ENCODE measurements at places on chromosomes 2 and 18.

GRCh38 chr2:64979744-64980143 is 9.5 kb upstream of the SLC1A4 start:
- no peak for DNase-seq

DNA sequence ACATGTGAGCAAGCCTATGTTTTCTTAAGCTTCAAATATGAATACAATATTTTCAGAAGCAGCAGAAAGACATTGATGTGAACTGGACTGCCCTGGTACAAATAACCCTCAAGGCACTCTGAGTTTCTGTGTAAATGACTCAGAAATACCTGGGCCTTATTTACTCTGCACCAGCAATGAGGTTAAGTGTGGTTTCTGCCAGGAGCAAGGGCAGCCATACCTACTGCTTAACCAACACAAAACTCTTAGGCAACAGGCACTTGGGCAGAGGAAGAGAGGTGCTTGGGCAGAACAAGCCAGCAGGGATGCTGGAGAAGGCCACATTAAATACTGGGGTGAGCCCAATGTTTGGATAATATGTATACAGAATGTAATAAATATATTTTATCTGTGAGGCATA is 29.4 kb upstream of the ARL5A start:
- DNase-seq = no peak

GRCh38 chr2:239381709-239382134 is 19.1 kb downstream of the HDAC4 start:
- no peak for DNase-seq

- DNase-seq = no peak
These were observed 43.9 kb downstream of the SOX11 start for GRCh38 chr2:5736050-5736449.

- no peak for DNase-seq
These were observed 35.8 kb downstream of the ST3GAL5 start for GRCh38 chr2:85852937-85853498.

- no peak for DNase-seq
These were observed 54.1 kb downstream of the TAF1B start for GRCh38 chr2:9897331-9897737.

DNA sequence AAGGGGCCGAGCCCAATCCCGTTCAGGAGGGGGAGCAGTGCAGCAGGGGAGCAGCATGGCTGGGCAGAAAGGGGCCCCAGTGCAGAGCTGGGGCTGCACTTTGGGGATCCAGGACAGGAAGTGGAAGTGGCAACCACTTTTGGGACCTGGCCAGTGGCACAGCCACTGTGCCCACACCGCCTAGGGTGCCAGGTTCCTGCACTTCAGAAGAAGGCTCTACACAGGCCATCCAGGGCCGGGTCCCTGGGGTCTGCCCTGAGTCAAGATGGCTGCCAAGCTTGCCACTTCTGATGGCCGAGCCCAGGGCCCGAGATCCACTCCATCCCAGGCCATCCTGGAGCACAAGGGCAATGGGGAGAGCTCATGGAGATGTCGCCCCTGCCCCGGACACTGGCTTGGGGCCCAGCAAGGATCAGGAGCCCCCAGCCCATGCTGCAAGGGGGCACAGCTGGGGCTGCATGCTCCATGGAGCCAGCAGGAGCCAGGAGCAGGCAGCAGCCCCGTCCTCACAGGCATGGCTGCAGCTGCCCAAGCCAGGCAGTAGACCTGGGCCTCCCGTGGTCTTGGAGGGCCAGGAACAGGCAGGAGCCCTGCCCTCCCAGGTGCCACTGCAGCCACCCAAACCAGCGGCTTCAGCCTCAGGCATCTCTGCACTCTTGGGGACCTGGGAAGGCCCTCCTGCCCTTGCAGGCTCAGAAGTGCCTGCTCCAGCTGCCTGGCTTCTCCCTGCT is 35.0 kb upstream of the ID2 start:
- no peak for DNase-seq

DNA sequence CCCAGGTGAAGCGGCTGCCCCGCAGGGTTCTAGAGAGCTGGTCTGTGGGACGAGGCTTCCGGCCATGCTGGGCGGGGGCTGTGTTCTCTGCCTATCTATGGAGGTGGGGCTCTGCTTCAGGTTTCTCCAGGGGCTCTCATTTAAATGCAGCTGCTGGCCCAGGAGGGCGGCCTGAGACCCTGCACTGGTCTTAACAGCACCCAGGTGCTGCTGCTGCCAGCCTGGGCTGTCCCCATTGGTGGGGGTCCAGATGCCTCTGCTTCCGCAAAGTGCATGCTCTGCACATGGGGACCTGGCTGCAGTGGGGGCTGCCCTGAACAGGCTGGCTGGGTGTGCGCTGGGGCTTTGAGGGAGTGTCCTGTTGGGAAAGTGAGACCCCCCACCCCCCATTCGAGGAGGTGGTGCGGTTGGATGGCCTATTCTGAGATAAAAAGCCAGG is 29.7 kb upstream of the ALLC start:
- DNase-seq = no peak

Data from NCI-H2029 treated with DMSO at 0.1 percent for 48 hours (cell line).